ENCODE measurements at places on chromosomes 4 and X. TPM values are rescaled to one million over a fixed set of nuclear protein-coding genes. Genes with fewer than 3 reads are reported as not detected.

GRCh38 chr4:176762661-176763308, 29.9 kb downstream of the VEGFC start:
- no peak for DNase-seq

The UGT2B15 gene
- not detected for total RNA-seq

The RWDD4 gene
- 124 TPM for total RNA-seq

GRCh38 chr4:153005899-153006381, 69.8 kb downstream of the FHDC1 start:
- no peak for DNase-seq

- no peak for DNase-seq
Measured at GRCh38 chr4:71366766-71367165, 27.9 kb downstream of the SLC4A4 start.

GRCh38 chr4:165481053-165481835, 102.4 kb downstream of the CPE start:
- DNase-seq: no peak

The PABPC4L gene
- 0.41 TPM for total RNA-seq

GRCh38 chr4:130705023-130705422, 1609.1 kb downstream of the C4orf33 start:
- no peak for DNase-seq

GRCh38 chr4:102554482-102554881, 53.3 kb downstream of the NFKB1 start:
- DNase-seq: no peak

The TRIM61 gene
- total RNA-seq: 7.6 TPM

DNA sequence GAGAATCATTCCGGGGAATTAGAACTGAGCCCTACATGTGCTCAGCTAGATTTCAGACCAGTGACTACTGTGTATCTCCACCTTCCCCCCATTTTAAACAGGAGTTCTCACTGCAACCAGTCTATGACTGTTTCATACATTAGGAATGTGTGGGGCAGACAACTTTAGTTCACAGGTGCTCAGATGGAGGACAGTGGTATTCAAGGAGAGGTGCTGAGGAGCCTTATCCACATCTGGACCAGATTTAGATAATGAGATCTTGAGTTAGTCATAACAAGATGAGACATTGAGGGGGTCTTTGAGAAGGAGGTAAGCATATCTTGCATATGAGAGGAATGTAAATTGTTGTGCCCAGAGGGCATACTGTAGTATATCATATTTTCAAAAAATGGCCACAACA, 32.8 kb upstream of the RELL1 start:
- DNase-seq: no peak

The INTS6L gene
- total RNA-seq: 15.6 TPM

DNA sequence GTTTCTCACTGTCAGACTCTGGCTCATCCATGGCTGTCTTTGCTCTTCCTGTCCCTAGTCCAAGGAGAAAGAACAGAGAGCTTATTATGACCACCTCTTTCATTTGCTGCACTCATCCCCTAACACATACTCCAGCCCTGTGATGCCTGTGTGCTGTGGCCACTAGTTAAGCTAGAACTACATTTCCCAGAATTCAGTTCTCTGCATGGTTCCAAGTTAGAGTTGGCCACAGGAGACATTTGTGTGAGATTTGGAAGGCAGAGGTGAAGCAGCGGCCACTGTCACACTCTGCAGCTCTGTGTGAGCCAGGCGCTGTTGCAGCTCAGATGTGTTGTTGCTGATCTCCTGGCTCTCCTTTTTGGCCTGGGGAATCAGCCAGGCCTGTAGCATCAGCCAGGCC, 188.2 kb upstream of the ATP6AP2 start:
- DNase-seq: no peak

- DNase-seq: no peak
Measured at GRCh38 chr4:103754844-103755243, 35.1 kb upstream of the TACR3 start.

The GLRA2 gene
- not detected for total RNA-seq

DNA sequence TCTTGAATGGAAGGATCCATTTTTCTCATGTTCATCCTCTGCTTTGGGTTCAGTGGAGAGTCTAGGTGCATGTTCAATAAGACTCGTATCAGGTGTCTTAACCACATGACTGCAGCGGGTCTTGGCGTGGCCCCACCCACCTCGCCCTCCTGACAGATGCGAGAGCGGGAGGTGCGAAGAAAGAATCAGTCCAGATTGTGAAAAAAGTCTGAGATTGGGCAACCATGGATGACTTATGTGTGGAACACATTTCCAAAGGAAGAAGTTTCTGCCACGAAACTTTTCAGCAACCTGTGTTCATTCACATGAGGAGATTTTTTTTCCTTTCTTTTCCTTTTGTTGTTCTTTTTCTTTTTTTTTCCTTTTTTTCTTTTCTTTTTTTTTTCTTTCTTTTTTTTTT, 66.8 kb downstream of the NSD2 start:
- DNase-seq: no peak

DNA sequence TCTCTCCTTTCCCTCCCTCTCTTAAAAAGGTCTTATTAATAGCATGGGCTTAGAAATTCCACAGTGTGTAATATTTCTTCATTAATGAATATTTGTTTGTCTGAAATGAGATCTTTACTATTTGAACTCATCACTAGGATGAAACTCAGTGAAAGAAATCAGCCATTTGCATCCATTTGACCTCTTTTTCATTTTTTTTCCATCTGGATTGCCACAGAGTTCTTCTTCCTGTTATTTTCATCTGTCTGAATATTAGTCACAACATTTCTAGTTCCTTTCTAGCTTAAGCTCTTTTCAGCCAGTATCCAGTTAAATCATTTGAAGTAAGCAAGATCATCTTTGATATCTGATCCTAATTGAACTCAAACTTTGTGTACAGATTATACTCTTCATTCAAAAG, 69.2 kb upstream of the PLS3 start:
- no peak for DNase-seq

DNA sequence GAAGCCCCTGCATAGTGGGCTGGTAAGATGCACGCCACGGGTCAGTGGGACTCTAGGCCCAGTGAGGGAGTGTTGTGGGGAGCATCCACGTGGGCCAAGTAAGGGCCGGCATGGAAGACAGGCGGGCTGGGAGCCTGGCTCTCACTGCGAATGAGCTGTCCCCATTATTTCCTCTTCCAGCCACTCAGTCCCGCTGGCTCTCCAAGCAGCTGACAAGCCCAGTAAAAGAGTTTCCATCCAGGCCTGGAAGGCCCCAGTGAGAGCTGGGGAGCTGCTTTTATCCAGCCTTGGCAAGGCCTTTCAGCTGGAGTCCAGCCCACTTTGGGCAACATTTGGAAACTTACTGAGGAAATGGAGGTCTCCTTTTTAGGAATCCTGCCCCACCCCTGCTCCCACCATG, 24.9 kb downstream of the APLN start:
- no peak for DNase-seq

- no peak for DNase-seq
Measured at GRCh38 chrX:130831347-130831722, 71.7 kb downstream of the ENOX2 start.

GRCh38 chr4:48742412-48742811, 37.7 kb downstream of the FRYL start:
- DNase-seq: no peak

The HHIP gene
- 5.5 TPM for total RNA-seq

GRCh38 chr4:7647600-7648543, 213.1 kb upstream of the PSAPL1 start:
- DNase-seq: peak; percentile 76

DNA sequence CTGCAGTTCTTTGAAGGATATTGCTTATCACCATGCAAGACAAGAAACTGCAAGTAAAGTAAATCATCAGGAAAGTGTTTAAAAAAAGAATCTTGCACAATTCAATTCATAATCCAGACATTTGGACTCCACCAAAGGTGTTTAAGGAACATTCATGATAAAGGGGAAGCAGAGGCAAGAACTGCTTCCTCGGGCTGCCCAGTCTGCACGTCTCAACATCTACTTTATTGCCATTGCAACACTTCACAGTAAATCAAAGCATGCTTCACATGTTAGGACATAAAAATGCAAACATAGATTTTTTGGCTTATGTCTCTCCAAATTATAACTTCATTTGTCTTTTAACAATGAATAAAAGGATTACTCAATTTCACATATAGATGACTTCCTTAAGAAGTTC, 42.5 kb downstream of the MID1 start:
- no peak for DNase-seq

DNA sequence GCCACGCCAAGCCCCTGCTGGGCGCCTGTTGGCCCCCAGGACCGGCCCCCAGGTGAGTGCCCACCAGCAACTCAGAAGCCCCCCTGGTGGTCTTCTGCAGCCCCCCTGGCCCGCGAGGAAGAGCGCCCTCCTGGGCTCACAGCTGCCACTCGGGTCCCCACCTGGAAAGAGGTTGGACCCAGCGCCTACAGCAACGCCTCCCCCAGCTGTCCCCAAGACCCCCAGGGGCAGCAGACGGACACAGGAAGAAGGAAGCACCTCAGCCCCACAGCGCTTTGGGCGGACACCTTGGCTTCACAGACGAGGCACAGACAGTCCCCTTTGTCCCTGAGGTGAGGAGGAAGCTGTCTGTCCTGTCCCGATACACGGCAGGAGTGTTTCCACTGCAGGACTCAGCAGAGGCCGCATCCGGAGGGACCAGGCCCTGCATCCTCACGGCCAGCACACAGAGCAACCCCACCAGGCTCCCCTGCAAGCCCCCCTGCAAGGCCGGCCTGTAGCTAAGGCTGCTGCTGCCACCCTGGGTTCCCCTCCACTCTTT, 115.6 kb upstream of the NKX1-1 start:
- no peak for DNase-seq

GRCh38 chr4:140943486-140944198, 187.5 kb upstream of the TBC1D9 start:
- no peak for DNase-seq

The TECRL gene
- total RNA-seq: 1.0 TPM

The TFE3 gene
- total RNA-seq: 111 TPM

- no peak for DNase-seq
Measured at GRCh38 chrX:125029131-125029530, 290.5 kb upstream of the TEX13C start.

The GAGE12F gene
- not detected for total RNA-seq

Data from adrenal gland (tissue), 19 donors.